ENCODE measurements at places on chromosomes 3 and 15.

- no peak for DNase-seq
Observed at GRCh38 chr3:197700095-197700494, 36.6 kb downstream of the RUBCN start.

GRCh38 chr15:74158855-74159650 is 14.5 kb upstream of the ISLR start:
- DNase-seq, result no peak

GRCh38 chr3:126156468-126156867 is 23.9 kb downstream of the ALDH1L1 start:
- peak; percentile 20 for DNase-seq

DNA sequence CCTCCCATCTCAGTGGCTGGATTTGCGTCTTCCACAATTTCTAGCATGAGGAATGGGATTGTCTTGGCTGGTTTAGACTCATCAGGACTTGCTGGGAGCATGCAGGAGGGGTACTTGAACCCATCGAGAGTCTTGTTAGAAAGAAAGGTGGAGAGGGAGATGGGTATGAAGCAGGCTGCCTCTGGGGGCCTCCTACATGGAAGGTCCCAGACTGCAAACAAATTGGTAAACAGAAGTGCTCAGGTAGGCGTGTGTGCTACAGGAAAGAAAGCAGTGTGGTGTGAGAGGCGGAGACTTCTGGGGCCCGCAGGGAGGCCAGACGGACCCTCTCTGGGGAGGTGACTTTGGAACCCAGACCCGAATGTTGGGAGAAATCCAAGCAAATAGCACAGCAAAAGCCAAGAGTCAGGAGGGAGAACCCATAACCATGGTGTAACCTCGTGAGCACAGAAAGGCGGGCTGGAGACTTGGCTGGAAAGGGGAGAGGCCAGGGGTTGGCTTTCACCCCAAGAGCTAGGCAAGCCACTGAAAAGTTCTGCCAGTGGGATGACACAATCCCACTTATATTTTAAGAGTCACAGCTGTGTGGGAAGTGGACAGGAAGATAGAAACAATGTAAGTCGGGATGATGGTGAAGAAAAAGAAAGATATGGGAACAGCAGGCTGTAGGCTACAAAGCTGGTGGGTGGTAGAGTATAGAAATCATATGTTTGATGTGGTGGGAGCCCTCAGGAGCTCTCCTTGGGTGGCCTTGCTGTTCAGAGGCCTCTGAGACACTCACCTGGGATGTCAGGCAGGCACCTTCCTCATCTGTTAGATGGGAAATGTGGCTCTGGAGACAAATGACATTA is 130.1 kb upstream of the PRR20G start:
- DNase-seq, result no peak

DNA sequence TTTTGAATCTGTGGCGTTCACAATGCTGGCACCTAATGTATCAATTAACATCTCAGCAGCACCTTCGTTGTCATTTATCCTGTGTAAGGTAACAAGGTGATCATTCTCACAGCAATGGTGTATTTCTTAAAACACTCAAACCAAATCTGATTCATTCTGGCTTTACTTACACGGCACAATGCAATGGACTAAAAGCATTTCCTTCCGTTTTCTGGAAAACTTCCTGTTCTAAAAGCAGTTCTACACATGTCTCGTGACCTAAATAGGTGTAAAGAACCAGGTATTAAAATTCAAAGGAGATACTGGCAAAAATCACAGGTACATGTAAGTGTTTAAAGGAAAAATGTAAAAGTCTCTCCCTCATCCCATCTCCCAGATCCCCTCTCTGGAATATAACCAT is 77.8 kb downstream of the BTD start:
- no peak for DNase-seq

All from activated CD4-positive, alpha-beta T cell treated with anti-CD3 and anti-CD28 coated beads for 36 hours (primary cell).